ENCODE measurements at places on chromosomes 6 and 20. TPM values are rescaled to one million over a fixed set of nuclear protein-coding genes. Genes with fewer than 3 reads are reported as not detected.
A peak's percentile ranks its signal among the peaks of the same experiment; 100 is the strongest.

DNA sequence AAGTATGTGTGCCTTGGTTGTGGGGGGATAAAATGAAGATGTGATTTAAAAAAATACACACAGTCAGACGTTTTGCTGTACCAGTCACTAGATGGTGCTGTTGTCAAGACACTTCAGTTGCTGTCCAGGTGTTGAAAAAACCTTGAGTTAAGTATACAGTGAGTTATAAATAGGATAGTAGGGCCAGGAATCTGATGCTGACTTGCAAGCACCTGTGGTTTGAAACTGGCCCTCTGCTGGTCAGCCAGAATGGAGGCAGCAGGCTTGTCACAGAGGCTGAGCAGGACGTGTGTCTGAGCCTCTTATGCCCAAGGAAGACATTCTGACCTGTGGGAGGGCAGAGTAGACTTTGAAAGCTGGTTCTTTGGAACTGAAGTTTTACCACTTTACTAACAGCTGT is 27.8 kb downstream of the RNF8 start:
- DNase-seq: peak; percentile 52

GRCh38 chr20:63708301-63709148 is 686 bp downstream of the ZGPAT start:
- peak; percentile 33 for DNase-seq

DNA sequence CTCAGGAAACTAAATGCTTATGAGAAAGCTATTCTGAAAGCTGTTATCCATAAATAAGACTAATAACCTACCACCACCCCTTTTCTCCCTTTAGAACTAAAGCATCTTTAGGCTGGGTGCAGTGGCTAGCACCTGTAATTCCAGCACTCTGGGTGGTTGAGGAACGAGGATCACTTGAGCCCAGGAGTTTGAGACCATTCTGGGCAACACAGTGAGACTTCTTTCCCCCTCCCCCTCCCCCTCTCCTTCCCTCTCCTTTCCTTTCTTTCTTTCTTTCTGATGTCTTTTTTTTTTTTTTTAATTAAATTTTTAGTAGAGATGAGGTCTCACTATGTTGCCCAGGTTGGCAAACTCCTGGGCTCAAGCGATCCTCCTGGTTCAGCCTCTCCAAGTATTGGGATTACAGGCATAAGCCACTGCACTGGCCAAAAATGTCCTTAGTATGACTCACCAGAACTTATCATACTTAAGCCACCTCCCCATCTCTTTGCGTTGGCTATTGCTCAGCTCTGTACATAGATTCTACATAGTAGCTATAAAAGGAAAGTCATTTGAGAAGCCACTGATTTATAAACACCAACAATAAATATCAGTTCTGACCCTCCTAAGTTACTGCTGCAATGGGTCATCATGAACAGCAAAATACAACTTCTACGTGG is 54.8 kb upstream of the SPDEF start:
- DNase-seq: peak; percentile 25

Gene IP6K3
- 0.24 TPM for total RNA-seq

DNA sequence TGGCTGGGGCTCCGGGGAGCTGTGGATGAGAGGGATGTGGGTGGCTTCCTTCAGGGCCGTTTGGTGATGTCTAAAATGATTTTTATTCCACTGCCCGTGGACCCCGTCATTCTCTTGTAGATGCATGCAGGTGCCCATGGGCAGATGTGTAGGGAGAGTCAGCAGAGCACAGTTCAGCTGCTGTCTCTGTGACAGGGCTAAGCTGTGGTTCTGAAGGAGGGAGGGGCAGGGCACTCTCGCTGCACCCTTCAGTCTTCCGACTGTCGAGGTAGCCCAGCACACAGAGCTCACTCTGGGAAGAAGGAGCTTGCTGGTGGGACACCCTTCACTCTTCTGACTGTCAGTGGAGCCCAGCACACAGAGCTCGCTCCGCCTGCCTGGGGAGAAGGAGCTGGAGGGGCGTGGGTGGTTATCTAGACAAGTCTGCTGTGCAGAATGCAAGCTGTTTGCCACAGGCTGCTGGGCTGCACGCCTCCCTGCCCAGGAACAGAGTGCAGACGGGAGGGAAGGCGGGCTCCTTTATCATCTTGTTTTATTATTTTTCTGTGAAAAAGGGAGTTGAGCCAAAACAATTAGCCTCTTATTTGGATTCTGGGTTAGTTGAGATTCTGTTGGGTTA is 28.4 kb upstream of the ADRM1 start:
- no peak for DNase-seq

Gene SGK2
- total RNA-seq: 10.8 TPM

DNA sequence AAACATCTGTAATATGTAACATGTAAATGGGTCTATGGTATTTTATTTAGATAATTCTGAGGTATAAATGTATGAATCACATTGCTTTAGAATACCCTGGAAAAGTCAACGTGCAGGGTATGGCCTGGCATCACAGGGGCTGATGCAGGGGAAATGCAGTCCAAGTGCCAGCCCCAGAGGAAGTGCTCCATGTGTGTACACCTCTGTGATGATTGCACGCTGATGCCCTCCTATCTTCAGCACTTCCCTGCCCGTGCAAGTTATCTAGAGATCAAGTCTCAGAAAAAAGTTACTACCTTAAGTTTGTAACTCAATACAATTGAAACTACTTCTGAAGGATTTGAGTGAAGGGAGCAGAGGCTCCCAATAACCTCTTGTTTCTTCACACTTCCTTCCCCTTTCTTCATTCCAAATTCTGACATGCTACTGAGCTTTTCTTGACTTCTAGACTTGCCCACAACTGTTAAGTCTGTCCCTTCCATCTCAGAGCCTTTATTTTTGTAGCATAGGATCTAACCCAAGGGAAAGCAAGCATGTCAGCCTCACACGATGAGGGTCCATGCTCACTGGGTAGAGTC is 2.2 kb downstream of the SMLR1 start:
- no peak for DNase-seq

DNA sequence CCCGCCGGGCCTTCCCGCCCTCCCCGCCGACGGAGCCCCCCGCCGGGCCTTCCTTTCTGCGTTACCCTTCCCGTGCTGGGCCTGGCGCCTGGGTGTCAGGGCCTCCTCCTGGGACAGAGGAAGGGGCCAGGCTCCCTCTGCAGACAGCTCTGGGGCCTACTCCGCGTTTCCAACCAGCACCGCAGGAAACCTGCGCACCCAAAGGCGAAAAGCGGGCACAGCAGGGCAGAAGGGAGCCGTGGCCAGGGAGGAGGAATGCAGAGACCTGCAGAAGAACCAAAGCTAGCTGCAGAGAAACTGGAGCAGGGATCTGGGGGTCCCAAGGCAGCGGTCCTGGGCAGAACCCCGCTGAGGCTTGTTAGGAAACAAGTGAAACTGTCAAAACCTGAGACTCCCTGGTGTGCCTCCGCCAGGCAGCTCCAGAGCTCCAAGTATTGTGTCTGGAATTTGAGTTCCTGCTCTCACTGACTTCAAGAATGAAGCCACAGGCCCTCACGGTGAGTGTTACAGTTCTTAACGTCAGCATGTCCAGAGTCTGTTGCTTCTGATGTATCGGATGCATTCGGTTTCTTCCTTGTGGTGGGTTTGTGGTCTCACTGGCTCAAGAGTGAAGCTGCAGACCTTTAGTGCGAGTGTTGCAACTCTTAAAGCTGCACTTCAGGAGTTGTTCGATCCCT is 33.3 kb downstream of the IRF4 start:
- DNase-seq: no peak

DNA sequence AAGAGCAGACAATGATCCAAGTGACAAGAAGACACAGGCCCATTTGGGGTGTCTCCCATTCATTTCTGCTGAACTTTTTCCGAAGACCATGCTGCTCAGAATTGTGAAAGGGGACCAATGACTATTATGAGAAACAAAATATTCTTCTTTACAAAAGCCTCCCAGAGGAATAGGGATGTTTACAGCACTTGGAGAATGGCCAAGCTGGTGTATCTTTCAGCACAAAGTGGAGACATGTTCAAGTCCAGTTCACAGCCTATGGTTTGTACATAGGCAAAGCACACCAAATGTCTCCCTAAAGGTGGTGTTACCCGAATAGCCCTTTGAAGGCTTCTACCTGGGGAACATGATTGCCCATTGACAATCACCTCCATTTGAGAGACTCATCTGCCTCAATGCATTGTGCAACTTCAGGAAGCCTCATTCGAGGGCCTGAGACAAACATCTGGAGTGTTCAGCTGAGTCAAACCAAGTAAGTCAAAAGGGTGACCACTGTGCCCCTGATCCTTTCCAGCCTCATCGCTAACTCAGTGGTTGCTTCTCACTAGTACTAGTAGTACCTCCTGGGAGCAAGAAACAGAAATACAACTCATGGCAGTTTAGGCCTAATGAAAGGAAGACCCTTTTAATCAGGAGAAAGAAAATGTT is 451.0 kb upstream of the MARCKS start:
- no peak for DNase-seq

Measured in pancreas (tissue), 10 donors.